ENCODE measurements at places on chromosomes 1 and 21.

DNA sequence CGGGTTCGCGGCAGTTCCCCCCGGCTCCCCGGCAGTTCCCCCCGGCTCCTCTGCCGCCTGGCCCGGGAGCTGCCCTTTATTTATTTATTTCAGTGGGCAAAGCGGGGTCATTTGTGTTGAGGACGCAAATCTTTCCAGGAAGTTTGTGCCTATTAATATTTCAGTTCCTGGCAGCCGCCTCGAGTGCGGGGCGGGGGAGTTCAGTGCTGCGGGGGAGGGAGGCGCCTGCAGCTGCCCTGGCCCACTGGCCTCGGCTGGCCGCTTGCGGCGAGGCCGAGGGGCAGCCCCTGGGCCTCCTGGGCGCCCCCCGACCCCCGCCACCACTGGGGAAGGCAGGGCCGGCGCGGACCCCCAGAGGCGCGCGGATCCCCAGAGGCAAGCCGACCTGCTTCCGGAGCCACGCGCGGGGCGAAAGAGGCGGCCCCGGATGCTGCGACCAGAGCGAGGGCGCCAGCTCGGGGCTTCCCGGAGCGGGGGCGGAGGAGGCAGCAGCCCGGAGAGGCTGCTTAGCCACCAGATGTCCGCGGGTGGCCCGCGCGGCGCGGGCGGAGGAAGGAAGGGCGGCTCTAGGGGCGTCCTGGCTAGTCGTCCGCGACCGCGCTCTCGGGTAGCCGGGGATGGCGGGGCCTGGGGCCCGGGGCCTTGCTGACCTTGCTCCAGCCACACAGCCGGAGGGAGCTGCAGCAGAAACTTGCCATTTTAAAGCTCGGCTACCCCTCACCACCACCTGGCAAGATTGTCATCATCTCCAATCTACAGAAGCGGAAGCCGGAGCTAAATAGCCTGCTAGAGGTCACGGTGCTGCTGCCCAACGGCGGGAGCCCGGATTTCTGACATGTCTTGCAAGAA lies 48.0 kb downstream of the H3-3A start:
- peak; percentile 75 for DNase-seq

- DNase-seq = peak; percentile 15
Observed at GRCh38 chr21:35528116-35529042, 479.3 kb upstream of the RUNX1 start.

- DNase-seq = no peak
Observed at GRCh38 chr1:24872061-24872850, 57.8 kb downstream of the RUNX3 start.

DNA sequence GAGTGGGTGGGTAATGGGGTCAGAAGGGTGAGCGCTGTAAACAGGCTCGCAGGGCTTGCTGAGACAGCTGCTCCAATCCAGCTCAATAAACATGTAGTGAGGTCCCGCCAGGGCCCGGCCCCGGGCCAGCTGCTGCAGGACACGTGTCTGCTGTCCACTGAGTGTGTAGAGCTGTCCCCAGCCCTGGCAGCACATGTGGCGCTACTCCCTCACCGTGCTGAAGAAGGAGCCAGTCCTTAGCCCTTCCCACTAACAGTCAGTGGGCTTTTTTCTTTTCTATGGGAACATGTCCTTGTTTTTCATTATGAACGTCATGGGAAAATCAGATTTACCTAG lies 78.9 kb upstream of the C1orf174 start:
- DNase-seq = no peak

- no peak for DNase-seq
Observed at GRCh38 chr1:84278905-84279304, 22.6 kb upstream of the SAMD13 start.

DNA sequence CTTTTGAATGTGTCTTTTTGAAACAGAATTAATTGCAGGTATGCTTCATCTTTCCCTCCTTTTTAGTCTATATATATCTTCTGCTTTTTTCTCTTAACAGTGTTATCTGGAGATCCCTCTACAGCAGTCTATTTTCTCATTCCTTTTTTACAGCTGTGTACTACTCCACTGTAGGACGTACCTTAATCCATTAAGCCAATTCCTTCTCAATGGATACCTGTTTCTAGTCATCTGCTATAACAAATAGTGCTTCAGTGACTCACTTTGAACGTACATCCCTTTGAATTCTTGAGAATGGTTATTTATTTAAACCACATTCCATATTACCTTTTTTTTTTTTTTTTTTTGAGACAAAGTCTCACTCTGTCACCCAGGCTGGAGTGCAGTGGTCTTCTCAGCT lies 15.6 kb downstream of the PCNX2 start:
- DNase-seq = no peak

DNA sequence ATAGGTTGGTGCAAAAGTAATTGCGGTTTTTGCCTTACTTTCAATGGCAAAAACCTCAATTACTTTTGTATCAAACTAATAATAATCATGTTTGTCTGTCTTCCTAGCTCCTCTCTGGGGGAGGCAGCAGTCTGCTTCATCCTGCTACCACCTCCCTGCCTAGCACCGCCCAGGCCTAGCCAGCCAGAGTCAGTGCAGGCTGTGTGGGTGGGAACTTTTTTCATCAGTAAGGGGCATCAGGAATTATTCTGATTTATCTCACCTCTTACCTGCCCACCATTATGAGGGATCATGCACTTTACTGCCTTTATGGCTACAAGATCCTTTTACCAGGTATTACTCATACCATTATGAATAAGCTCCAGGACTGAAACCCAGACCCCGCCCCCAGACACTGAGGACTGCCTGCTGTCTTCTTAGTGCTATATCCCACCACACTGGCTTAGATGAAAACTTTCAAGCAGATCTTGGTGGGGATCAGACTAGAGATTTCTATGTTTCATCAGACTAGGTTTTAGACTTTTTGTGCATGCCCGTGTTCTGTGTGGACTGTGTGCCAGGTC lies 116.4 kb downstream of the PBX1 start:
- DNase-seq = no peak

DNA sequence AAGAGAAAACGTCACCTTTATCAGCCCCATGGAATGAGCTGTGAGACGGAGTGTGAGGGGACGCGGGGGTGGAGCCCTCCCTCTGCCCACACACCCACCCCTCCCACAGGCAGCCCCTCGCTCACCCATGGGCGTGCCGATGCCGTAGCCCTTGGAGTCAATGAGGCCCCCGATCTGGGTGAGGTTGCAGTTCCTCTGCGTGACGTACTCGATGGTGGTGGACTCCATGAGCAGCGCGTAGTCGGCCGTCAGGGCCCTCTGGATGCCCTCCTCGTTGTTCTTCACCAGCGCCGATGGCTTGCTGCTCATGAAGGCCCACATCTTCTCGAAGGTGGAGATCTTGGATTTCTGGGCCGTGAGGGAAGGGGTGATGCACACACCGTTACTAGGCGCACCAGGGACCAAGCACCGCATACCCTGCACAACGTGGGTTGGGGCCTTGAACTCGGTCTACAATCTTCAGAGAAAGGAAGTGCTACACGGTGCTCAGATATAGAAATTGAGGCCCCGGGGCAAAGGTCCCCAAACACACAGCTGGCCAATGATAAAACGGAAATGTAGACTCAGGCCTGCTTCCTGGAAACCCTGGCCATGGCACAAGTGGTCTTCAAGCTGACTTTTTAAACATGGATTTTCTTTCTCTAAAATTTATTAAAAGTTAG lies 228.2 kb downstream of the GRIK3 start:
- DNase-seq = no peak

DNA sequence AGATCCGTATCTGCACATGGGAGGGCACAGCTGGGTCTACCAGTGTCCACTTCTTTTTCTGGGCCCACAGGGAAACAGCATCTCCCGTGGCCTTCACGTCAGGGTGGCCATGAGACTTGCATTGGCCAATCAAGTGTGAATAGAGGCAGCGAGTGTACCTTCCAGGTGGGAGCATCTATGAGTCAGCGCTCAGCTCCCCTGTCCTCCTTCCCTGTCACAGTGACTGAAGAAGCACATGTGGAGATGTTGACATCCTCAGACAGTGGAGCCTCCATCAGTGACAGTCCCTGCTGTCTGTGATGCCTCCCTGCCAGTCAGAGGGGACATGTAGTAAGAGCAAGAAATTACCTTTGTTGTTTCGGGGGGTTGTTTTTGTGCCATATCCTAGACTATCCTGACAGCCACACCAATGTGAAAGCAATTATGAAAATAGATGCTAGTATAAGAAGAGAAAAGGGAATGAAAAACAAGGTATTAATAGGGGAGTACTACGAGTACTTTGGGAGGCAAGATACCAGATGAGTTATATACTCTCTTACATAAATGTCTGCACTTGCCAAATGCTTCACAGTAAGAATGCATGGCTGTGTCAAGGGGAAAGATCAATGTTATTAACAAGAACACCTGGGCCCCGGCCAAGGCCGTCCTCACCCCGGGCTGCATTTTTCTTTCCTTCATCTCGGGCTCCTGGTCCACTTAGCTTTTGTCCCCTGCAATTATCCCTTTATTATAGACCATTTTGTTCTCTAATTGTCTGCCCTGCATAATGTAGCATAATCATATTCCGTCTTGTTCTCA lies 86.0 kb downstream of the MATN1 start:
- no peak for DNase-seq

DNA sequence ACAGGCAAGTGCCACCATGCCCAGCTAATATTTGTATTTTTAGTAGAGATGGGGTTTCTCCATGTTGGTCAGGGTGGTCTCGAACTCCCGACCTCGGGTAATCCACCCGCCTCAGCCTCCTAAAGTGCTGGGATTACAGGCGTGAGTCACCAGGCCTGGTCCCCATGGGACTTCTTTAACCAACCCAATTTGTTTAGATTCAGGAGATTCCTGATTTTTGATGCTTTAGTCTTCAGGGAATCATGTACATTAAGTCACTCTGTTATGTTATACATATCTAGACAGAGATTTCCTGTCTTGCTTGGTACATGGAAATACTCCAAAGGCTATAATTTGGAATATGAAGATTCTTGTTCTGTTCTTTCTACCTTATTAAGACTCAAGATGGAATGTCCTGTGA lies 202.4 kb upstream of the L1TD1 start:
- no peak for DNase-seq

GRCh38 chr21:23531444-23531843 lies 2075.8 kb downstream of the MRPL39 start:
- DNase-seq = no peak

DNA sequence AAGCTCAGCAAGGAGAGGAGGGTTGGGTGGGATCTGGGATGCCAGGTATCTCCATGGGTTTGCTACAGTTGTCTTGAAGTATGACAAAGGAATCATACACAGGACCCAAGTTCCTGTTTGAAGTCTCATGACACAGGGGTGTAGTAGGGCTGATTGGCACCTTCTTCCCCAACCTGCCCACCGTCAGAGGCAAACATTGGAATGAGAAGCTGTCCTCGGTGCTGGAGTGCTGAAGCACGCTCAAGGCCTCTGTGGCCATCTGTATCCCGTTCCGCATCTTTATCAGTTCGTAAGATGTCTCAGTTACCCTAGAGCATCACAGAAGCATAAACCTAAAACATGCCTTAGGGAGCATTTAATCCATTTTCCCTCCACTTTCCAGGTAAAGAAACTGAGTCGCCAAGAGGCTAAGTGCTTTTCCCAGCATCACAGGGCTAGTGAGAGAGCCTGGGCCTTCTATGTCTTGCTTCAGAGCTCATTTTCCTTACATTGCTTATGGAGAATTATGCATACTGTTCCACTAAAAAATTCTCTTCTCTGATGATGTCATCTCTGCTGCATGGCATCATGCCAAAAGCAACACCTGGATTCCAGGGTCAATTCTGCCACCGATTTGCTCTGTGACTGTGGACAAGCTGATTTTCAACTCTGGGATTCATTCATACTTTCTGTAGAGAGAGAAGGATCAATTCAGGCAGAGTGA lies 34.2 kb downstream of the VWA5B1 start:
- no peak for DNase-seq

GRCh38 chr1:17919525-17920439 lies 164.6 kb downstream of the ACTL8 start:
- no peak for DNase-seq

GRCh38 chr21:31555741-31556191 lies 103.7 kb upstream of the SOD1 start:
- DNase-seq = no peak

DNA sequence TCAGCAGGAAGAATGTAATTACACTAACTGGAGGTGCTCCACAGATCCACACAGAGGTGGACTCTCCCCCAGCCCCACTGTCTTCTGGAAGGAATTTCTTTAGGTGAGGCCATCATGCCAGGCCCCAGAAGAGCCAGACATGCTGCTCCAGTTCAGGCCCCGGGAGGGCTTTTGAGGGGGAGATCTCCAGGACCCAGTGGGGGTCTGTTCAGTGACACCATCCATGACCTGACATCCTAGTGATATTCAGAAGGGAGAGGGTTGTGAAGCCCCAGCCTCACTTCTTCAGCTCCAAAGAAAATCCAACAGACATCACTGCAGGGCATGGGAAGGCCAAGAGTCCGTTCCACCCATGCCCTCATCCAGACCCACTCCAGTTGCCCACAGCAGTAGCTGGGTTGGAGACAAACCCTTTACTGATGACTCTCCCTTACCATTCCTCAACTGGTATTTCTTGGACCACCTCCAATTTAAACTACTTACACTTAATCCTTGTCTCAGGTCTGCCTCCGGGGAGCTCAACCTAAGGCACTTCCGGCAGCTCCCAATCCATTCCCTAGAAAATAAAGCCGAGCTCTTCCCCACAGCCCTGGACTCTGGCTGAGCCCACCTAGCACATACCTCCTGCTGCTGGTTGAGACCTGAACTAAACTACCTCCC lies 39.2 kb downstream of the CSMD2 start:
- DNase-seq = no peak

DNA sequence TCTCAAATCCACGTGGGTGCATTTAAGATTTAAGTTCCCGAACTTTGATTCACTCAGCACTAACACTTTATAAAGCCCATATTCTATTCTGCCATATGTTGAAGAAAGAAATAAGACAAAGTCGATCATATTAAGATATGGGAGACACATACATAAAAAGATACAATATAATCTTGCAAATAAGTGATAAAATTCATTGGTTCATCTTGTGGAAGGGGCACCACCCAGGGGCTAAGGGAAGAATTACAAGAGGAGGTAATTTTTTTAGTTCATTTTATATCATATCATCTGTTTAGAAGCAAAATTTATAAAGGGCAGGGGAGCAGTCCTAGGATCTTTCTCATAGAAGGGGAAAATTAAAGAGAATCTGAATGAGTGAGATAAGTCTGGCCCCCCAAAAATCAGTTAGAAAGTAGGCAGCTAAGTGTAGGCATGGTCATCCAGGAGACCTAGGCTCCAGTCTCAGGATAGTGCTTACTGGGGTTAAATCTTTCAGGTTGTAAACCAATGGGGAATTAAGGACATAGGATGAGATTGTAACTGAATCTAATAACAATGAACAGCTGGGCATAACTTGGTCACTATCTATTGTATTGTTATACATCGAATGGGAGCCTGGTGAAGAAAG lies 124.2 kb upstream of the L1TD1 start:
- no peak for DNase-seq

DNA sequence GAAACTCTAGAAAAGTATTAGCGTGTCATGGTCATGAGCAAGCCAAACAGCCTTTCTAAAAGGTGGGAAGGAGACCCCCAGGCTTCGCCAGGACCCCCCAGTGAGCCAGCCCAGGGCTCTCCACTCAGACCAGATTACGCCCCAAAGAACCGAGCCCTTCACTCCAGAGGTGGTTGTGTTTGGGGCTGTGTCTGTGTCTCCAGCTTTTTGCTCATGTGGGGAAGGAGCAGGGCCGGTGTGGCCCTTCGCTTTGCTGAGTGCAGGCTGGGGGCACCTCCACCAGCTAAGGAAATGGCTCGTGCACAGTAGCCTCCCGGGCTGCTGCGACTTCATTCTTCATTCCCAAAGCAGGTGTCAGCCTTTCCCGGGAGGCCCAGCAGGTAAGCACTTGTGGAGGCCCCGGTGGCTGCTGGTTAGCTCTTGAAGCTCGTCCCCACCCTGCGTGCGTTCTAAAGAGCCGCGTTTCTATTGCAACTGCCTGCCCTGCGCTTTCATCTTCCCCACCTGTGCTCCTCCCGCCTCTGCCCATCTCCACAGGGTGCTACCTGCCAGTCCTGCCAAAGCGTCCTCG lies 531 bp downstream of the TSPEAR start:
- no peak for DNase-seq
